Aorta (tissue), 5 donors: ENCODE measurements at places on chromosomes 2 and 18. TPM values are rescaled to one million over a fixed set of nuclear protein-coding genes. Genes with fewer than 3 reads are reported as not detected.

DNA sequence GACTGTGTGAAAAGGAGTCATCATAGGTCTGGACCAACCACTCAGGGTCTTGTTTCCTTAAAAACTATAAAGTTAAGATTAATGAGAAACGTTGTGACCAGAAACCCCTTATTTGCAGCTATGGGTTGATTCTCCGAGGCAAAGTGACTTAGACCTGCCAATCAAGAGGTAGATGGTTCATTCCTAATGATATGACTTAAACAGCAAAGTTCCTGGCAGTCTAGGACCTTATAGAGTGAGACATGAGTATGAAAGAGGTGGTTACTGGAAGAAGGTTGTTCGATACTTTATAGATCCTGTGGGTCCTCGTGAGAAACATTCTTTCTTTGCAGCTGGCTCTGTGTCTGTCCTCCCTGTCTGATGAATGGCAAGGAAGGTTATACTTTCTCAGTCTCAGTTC is 8.0 kb downstream of the SFXN5 start:
- H3K27ac ChIP-seq = no peak overlapping the region
- DNase-seq = no peak
- H3K36me3 ChIP-seq = no peaks in the 10 kb centered on the region
- H3K4me3 ChIP-seq = no peak overlapping the region
- no peaks in the 10 kb centered on the region for H3K4me1 ChIP-seq

GRCh38 chr18:76126327-76126726 is 368.7 kb downstream of the ZNF516 start:
- no peaks in the 10 kb centered on the region for H3K36me3 ChIP-seq
- DNase-seq = no peak
- H3K27ac ChIP-seq = no peak overlapping the region
- H3K4me1 ChIP-seq = no peaks in the 10 kb centered on the region
- H3K27me3 ChIP-seq = no peaks in the 10 kb centered on the region

DNA sequence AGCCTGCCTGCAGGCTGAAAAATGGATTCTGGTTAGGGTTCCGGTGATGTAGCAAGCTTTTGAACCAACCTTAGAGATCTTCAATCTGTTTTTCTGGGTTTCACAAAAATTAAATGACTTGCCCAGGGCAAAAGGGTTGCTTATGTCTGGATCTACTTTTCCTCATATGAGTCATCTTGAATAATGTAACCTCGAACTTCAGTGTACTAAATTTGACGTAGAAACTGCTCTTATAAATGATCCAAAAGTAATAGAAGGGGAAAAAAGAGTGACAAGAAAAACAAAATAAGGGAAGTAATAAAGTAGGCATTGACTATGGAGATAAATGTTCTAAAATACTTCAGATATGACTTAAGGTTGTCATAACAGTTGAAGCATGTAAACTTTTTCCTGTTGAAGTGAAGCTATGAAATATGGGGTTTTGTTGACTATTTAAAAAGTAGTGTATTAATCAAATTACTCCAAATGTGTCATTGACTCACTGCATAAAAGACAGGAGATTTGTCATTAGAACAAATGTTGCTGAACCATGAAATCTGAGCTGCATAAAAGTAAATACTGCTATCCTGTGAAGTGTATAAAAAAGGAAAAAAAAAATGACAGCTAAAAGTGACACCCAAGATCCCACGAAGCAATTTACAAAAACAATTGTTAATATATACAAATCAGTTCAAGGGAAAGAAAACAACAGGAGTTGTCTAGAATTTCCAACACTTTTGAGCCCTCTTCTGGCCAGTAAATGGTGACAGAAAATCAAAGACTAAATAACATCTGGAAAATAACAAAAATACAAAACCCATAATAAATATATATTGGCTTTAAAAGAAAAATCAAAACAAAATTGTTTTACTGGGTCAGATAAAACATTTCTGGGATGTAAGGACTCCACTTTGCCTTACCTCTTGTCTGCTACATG is 103.6 kb upstream of the SERPINE2 start:
- H3K4me3 ChIP-seq = no peak overlapping the region
- DNase-seq = no peak
- no peaks in the 10 kb centered on the region for H3K4me1 ChIP-seq

The SKOR2 gene
- not detected for total RNA-seq

The GAREM1 gene
- 24.0 TPM for total RNA-seq

The MRPL33 gene
- 85.0 TPM for total RNA-seq
